ENCODE measurements at places on chromosomes 3 and 15.

GRCh38 chr3:109648027-109648426 is 310.7 kb upstream of the DPPA4 start:
- DNase-seq: no peak

GRCh38 chr3:101279162-101279561 is 41.2 kb downstream of the IMPG2 start:
- DNase-seq: no peak

DNA sequence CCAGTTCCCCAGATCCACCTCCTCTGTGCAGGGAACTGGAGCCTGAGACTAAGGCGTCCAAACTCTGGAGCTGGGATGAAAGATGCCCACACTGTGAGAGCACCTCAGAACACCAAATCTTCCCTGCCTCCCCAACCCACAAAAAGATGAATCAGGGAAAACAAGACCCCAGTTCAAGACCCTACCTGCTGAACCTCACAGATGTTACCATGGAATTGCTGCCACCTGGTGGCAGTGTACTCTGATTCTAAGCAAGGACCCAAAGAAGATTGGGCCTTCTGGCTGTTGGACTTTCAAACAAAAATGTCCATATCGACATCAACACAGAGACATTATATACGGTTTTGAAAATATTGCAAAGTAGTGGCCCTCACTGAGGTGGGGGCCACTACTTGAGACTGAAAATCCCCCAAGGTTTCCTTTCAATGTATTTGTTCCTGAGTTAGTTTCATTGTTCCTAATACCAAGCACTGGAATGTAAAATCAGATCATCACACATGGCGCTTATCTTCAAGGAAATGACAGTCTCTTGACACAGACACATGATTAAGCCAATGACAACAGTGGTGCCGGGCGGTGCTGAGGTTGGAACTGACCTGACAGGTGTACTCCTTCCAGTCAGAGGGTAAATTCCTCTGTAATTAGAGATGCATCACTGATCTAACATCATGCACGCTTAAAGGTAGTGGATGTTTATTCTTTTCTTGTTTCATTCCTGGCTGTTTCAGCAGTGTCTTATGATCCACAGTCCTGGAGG is 67.6 kb downstream of the SLC6A11 start:
- DNase-seq: no peak

GRCh38 chr3:127025456-127025855 is 42.5 kb downstream of the PLXNA1 start:
- DNase-seq: no peak

DNA sequence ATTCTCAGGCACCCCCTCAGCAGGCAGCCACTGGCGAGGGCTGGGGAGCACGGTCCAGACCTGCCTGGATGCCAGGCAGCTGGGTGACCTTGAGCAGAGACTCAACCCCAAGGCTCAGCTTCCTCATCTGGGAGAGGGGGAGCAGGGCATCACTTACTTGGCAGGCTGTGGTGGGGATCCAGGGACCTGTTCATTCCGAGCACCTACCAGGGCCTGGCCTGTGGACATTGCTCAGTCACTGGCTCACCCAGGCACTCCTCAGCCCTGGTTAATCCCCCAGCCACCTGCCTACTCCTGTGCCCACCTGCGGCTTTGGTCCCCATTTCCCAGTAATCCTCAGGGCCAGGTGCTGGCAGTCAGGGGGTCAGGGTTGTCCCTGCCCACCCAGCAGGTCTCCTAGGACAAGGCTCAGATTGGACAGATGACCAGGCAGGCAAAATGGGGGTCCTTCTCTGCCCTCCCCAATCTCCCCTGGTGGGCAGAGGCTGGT is 9.3 kb upstream of the RPL29 start:
- no peak for DNase-seq

DNA sequence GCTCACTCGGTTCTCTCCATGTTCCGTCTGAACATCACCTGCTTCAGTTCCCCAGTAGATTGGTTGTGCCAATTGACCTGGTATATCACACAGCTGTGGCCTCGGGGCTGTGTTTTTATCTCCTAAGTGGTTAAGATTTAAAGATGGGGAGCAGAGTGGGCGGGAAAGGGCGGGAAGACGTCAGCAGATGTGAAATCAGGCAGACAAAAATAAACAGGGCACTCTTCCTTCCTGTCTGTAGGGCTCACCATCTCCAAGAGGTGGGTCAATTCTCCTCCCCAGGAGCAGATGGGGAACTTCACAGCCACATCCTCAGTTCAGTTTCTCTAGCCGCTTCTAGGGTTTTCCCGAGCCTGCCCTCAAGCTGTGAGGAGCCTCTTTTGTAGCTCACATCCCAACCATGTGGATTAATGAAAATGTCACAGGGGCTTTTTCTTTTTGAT is 26.8 kb upstream of the LIMD1 start:
- DNase-seq: no peak

All from DMS153 (cell line).